ENCODE measurements at places on chromosomes 6 and 20.

DNA sequence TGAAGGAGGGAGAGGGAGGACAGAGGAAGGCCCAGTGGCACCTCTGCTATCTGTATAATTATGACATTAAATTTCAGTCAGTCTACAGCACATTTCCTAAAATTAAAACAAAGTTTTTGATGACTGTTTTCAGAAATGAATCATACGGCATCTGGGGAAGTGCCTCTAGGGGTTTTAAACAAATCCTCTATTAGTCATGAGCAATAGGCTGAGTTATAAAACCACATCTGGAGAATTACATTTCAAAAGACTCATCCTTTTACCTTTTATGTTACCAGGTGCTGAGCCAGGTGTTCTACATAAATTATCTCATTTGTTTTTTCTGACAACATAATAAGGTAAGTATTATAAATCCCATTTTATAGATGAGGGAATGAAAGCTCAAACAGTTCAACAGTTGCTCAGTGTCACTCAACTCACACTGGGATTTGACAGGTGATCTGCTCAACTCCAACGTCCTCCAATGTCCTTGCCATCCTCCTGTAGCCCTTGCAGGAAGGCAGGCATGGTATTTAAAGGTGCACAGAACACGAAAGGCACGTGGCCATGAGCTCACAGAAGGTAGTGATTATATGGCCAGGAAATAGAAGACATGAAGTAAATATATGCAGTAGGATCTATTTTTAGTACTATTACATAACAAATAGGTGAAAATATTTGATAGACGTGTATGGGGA is 184.2 kb upstream of the MAN1A1 start:
- DNase-seq: no peak
- H3K27ac ChIP-seq: no peak overlapping the region
- H3K4me1 ChIP-seq: peaks cover 9% of the 10 kb centered on the region
- peaks cover 3% of the 10 kb centered on the region for H3K27me3 ChIP-seq
- no peaks in the 10 kb centered on the region for H3K36me3 ChIP-seq
- H3K4me3 ChIP-seq: no peak overlapping the region

DNA sequence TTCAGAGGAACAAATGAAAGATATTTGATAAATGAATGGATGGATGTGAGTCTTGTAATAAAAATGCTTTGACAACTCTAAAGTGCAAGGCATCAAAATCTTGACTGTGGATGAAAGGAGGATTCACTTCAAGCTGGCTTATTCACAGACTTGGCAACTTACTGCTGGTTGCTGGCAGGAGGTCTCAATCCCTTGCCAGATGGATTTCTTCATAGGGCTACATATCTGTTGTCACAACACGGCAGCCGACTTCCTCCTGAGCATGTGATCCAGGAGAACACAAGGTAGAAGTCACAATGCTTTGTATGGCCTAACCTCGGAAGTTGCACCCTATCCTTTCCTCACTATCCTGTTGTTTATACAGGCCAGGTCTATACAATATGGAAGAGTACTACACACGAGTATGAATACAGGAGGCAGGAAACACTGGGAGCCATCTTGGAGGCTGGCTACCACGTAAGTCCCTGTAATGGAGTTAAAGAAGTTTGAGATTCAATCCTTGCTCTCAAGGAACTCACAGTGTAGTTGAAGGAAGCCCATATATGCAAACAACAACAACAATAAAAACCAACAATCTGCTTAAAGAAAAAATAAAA is 97.9 kb downstream of the ID4 start:
- no peaks in the 10 kb centered on the region for H3K4me1 ChIP-seq
- no peak overlapping the region for H3K4me3 ChIP-seq
- H3K27ac ChIP-seq: no peak overlapping the region
- no peaks in the 10 kb centered on the region for H3K36me3 ChIP-seq
- DNase-seq: no peak
- peaks cover under 1% of the 10 kb centered on the region for H3K27me3 ChIP-seq

GRCh38 chr6:145213614-145214013 is 521.7 kb downstream of the EPM2A start:
- no peak overlapping the region for H3K4me3 ChIP-seq
- H3K27ac ChIP-seq: no peak overlapping the region
- peaks cover 8% of the 10 kb centered on the region for H3K4me1 ChIP-seq
- no peaks in the 10 kb centered on the region for H3K36me3 ChIP-seq
- peaks cover 12% of the 10 kb centered on the region for H3K27me3 ChIP-seq

DNA sequence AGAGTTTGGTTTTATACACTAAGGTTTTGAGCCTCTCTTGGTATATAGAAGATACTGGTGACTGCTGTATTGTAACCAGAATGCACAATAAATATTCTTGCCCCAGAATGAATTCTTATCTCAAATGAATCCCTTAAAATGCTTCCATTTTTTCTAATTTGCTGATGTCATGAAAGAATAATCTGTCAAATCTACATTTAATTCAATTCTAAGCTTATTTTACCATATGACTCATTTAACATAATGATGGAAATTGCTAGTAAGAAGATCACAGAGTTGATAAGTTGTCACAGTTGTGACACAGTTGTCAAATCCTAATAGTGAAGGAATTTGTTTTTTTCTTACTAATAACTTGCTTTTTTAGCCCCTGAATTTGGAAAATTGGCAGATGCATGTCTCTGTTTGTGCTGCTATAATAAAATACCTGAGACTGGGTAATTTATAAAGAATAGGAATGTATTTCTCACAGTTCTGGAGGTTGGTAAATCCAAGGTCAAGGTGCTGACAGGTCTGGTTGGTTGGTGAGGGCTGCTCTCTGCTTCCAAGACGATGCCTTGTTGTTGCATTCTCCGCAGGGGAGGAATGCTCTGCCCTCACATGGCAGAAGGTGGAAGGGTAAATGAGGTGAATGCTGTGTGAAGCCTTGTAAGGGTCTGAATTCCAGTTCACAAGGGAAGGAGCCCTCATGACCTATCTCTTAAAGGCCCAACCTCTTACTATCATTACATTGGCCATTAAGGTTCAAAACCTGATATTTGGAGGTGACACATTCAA is 4.7 kb downstream of the ECT2L start:
- no peaks in the 10 kb centered on the region for H3K4me1 ChIP-seq
- H3K4me3 ChIP-seq: no peak overlapping the region
- DNase-seq: no peak
- H3K27ac ChIP-seq: no peak overlapping the region
- H3K27me3 ChIP-seq: peaks cover 22% of the 10 kb centered on the region

- no peaks in the 10 kb centered on the region for H3K4me1 ChIP-seq
- DNase-seq: no peak
- H3K27me3 ChIP-seq: no peaks in the 10 kb centered on the region
Measured at GRCh38 chr6:67212584-67212983, 1422.5 kb upstream of the ADGRB3 start.

DNA sequence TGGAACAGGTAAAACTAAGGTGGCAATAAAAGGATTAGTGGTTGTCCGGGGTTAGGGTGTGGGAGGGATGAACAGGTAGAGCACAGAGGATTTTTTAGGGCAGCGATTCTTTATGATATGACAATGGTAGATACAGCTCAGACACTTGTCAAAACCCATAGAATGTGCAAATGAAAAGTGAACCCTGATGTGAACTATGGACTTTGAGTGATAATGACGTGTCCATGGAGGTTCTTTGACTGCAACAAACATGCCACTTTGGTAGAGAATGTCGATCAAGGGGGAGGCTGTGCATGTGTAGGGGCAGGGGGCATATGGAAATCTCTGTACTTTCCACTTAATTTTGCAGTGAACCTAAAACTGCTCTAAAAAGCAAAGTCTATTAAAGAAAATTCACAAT is 100.7 kb downstream of the LAMP5 start:
- no peak overlapping the region for H3K27ac ChIP-seq
- H3K27me3 ChIP-seq: peaks cover 8% of the 10 kb centered on the region
- no peaks in the 10 kb centered on the region for H3K4me1 ChIP-seq
- no peak overlapping the region for H3K4me3 ChIP-seq

- peaks cover 2% of the 10 kb centered on the region for H3K27me3 ChIP-seq
- H3K4me1 ChIP-seq: no peaks in the 10 kb centered on the region
- no peaks in the 10 kb centered on the region for H3K36me3 ChIP-seq
Measured at GRCh38 chr6:57248311-57248895, 26.3 kb upstream of the RAB23 start.

DNA sequence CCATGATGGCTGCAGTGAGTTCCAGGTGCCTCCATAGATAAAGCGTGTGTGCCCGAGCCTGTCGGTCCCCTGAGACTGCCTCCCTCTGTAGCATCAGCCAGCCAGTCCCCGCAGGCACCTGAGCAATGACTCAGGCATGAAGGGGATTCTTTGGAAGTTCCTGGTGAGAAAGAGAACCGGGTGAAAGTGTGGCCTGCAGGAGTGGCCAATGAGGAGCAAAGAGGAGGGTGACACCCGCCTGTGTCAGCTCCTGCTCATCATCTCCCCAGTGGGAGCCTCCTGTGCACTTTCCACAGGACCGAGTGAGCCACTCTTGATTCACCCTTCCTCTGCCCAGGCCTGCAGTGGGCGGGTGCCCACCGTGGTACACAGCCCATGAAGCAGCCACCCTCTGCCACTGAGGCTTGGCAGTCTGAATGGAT is 71.2 kb upstream of the PTPN1 start:
- H3K27ac ChIP-seq: peak overlapping the region; percentile 94
- H3K4me3 ChIP-seq: no peak overlapping the region
- H3K27me3 ChIP-seq: no peaks in the 10 kb centered on the region
- no peak for DNase-seq

GRCh38 chr6:96812077-96812703 is 25.1 kb downstream of the GPR63 start:
- DNase-seq: no peak
- no peak overlapping the region for H3K27ac ChIP-seq
- peaks cover 11% of the 10 kb centered on the region for H3K27me3 ChIP-seq
- no peaks in the 10 kb centered on the region for H3K36me3 ChIP-seq
- H3K4me3 ChIP-seq: no peak overlapping the region

- no peak for DNase-seq
- H3K4me3 ChIP-seq: no peak overlapping the region
- no peak overlapping the region for H3K27ac ChIP-seq
- H3K4me1 ChIP-seq: no peaks in the 10 kb centered on the region
- H3K27me3 ChIP-seq: no peaks in the 10 kb centered on the region
Measured at GRCh38 chr6:20234136-20234535, 21.9 kb upstream of the MBOAT1 start.

- peaks cover 4% of the 10 kb centered on the region for H3K27me3 ChIP-seq
- peaks cover 57% of the 10 kb centered on the region for H3K4me1 ChIP-seq
- peak; percentile 83 for DNase-seq
Measured at GRCh38 chr20:59159493-59160376, 3.9 kb upstream of the ZNF831 start.

GRCh38 chr20:63895952-63896263 is 982 bp downstream of the DNAJC5 start:
- H3K36me3 ChIP-seq: peaks cover 6% of the 10 kb centered on the region
- peak overlapping the region; percentile 96 for H3K4me3 ChIP-seq
- no peak for DNase-seq
- peaks cover 38% of the 10 kb centered on the region for H3K4me1 ChIP-seq
- H3K27me3 ChIP-seq: no peaks in the 10 kb centered on the region
- H3K27ac ChIP-seq: peak overlapping the region; percentile 93

DNA sequence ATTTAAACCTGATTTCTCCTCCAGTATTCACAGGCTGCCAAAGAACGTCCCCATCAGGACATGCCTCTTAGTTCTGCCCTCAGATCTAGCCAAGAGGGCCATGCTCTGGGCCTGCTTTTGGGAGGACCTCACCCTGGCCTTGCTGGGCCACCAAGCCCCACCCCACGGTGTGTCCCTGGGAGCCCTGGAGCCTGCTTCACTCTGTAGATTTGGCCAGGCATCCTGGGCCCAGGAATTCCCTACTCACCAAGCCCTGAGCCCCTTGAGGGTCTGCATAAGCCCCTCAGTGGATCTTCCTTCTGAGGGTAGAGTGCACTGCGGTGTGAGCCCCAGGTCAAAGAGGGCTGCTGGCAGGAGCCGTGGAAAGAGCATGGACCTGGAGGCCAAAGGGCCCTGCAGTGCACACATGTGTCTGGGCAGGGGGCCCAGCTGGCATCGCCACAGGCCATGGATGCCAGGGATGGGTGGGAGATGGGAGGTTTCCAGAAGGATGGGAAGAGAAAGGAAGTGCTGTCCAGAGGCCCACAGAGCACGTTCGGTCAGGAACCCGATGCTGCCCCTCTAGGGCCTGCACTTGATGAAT is 98.0 kb downstream of the DACT2 start:
- H3K36me3 ChIP-seq: no peaks in the 10 kb centered on the region
- no peak overlapping the region for H3K4me3 ChIP-seq
- peak; percentile 31 for DNase-seq
- peaks cover 21% of the 10 kb centered on the region for H3K27me3 ChIP-seq
- no peak overlapping the region for H3K27ac ChIP-seq

DNA sequence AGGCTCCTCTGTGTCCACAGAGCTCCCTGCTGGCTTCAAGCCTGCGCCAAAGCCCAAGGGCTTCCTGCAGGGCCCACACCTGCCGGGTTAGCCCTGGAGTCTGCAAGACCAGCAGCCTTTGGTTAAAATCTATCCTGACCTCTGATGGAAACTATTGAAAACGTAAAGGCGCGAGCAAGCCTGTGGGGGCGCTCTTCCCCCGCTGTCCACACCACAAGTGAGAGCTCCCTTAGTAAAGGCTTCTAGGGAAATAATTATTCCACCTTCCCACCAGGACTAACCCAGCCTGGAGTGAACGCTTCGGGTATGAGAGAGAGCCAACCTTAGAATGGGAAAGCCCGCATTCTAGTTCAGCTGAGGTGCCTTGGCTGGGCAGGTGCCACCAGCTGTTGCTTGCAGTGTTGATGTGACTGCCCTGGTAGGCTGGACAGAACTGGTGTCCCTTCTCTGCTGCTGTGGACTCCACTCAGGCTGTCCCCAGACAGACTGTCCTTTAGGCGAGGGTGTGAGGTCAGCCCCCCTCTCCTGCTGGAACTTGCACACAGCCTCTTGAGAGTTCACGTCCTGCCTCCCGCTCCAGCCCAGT is 68.7 kb downstream of the SYTL3 start:
- no peaks in the 10 kb centered on the region for H3K27me3 ChIP-seq
- DNase-seq: no peak

DNA sequence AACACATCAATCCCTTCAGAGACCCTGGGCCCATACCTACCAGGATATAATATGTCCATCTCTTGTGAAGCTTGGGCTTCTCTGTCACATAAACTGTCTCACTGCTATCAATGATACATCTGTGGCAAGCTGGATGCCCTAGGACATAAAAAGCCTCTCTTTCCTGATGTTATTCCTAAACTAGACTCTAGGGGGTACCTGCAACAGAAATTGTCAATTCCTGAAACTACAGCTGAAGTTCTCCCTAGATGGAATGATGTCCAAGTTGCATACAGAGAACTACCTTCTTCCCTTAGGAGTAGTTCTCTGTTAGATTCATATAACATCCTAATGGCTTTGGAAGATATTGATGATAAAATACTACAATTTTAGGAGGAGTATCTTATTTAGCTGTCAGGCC is 35.8 kb downstream of the TBX18 start:
- no peak overlapping the region for H3K4me3 ChIP-seq
- H3K27ac ChIP-seq: no peak overlapping the region
- no peak for DNase-seq
- no peaks in the 10 kb centered on the region for H3K4me1 ChIP-seq
